ENCODE measurements at places on chromosomes 7 and 10. TPM values are rescaled to one million over a fixed set of nuclear protein-coding genes. Genes with fewer than 3 reads are reported as not detected.

Gene MCM10
- 5.6 TPM for total RNA-seq

Gene SPOCK2
- 0.98 TPM for total RNA-seq

Gene PDE6C
- not detected for total RNA-seq

Gene CHST3
- total RNA-seq, result 12.7 TPM

Gene TAS2R3
- 0.98 TPM for total RNA-seq

Gene SLC29A3
- 3.4 TPM for total RNA-seq

Gene CLEC5A
- not detected for total RNA-seq

Gene HOXA3
- 6.5 TPM for total RNA-seq

Gene PRSS37
- total RNA-seq, result not detected

Gene GPNMB
- 0.57 TPM for total RNA-seq

Gene GOLGA7B
- not detected for total RNA-seq

Gene MMP21
- total RNA-seq, result 0.33 TPM

Gene SKIDA1
- total RNA-seq, result 0.67 TPM

Gene CYP26C1
- 2.5 TPM for total RNA-seq

Data from vein endothelial cell (primary cell).